ENCODE measurements at places on chromosomes 7 and 10.

GRCh38 chr7:29471444-29472138 is 92.0 kb upstream of the PRR15 start:
- no peak for DNase-seq

DNA sequence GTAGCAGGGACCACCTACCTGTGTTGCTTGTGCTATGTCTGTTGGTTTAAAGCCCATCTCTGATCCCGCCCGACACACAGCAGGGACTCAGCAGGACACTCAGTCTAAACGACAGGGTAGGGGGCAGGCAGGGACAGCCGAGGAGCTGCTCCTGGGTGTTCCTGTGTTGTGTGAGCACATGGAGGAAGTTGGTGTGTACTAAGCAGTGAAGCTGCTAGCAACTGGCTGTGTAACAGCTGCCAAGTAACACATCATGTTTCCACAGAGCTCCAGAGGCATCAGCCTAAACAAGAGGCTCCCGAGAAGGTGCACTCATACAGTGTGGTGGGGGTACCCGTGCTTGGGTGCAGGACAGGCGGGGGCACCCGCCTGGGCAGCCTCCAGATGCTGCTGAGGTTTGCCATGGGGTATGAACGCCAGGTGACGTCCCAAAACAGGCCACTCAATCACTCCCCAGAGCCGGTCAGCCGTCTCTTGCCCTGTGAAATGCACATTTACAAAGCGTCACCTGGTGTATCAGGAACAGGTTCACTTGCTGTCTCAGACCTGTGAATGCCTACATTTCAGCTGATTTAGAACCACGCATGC is 59.6 kb downstream of the PTPRN2 start:
- DNase-seq: no peak

DNA sequence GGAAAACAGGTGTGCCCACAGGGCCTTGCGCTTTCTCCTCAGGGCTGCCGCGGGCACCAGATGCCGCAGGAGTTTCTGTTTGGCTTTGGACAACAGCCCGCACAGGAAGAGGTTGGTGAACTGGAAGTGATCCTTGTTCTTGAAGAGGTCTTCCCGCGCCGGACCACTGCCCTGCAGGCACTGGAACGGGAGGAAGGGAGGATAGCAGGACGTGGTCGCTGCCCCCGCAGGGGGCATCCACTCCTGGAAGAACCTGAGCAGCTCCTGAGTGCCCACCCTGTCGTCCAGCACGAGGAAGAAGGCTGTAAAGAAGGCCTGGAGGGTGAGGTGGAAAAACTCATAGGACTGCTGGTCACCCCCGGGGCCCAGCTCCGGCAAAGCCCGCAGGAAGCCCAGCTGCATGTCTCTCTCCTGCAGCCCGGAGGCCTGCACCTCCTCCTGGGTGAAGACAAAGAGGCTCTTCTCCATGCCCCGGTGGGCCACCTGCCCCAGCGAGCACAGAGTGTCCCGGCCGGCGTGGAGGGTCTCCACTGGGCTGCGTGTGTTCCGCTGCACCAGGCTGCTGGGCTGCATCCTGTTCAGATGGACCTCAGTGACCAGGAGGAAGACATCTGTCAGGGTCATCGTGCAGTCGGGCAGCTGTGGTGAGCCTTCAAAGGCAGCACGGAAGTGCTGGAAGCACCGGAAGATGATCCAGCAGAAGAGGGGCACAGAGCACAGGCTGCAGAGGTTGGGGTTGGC is 26.9 kb downstream of the NOD1 start:
- no peak for DNase-seq

DNA sequence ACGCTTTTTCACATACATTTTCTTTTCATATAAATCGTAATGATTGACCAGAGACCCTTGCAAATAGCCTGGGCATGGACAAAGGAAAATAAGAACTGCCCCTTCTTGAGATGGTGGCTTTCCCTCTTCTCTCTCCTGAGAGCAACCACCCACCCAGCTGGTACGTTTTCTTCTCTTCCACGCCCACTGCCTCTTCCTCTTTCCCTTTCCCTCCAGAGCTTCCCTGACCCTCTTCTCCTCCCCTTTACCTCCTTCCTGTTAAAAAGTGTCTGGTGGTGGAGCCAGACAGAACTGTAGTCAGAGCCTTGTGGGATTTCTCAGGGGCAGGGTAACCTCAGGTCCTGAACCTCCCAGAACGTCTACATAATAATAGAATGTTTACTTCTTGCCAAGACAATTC is 23.2 kb downstream of the GPR141 start:
- no peak for DNase-seq

GRCh38 chr7:27189997-27190748 is 5.1 kb upstream of the HOXA11 start:
- DNase-seq: no peak

DNA sequence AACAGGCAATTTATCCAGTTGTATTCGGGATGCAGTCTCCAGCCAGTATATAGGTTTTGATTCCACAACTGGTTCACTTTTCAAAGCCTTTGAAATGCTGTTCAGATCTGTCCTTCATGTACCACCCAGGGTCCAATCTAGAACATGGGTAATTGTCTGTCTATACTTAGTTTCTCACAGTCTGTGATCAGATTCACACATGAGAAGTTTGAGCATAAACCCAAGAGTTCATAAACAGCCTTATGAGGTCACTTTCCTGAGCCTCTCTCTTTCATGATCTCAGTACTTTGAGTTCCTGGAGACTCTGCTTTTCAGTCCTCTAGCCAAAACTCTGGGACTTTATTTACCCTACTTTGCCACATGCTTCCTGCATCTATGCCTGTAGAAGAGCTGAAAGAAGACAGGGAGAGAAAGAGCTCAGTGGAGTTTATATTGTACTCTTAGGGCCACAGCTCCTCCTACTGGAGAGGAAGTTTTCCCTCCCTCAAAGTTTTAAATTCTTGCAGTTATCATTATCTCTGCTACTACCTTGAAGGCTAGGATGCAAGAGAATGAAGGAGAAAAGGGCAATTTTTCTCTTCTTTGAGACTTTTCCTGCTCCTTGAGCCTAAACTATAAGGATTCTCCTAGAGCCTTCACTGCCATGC is 172.0 kb downstream of the ZEB1 start:
- DNase-seq: no peak

DNA sequence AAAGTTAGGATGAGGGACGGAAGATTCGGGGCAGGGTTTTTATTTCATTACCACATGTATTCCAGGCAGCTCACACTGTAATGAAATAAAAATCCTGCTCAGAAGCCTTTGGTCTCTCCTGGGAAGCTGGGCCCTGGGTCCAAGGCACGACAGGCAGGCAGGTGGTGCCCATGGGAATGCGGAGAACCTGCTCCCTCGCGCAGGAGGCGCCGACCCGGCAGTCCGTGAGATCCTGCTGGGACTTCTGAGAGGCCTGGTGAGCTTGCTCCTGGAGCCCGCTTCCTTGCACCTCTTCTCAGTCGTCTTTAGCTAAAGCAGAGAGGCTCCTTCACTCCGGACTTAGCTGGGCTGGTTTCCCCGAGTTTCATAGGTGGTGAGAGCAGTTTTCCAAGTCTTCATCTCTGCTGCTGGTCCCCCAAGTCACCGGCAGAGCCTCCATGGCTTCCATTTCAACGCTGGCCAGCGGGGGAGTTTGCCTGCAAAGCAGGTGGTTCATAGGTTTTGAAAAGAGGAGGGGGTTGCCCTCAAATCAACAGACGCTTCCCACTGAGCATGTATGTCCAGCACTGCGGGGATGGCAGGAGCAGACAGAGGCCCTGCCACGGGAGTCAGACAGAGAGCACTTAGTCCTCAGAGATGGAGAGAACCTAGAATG is 24.5 kb downstream of the IL15RA start:
- DNase-seq: no peak

GRCh38 chr10:102462512-102463054 is 11.2 kb upstream of the C10orf95 start:
- DNase-seq: no peak

- no peak for DNase-seq
These were observed 3.8 kb downstream of the WDR91 start for GRCh38 chr7:135207406-135208101.

DNA sequence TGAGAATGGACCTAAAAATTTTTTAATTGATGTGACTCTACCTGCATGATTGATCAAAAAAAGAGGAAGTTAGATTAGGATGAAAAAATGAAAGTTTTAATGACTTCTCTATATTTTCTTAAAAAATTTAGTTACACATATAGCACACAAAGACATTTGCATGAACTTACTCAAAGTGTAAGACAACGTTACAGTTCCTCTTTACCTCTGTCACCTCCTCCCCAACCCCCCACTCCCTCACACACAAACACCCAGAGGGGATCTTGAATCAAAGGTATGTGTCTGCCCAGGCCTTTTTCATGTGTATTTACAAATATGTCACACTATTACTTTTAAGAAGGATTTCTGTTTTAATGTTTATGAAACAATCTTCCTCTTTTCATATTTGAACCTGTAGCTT is 20.6 kb upstream of the CDCA7L start:
- DNase-seq: no peak

DNA sequence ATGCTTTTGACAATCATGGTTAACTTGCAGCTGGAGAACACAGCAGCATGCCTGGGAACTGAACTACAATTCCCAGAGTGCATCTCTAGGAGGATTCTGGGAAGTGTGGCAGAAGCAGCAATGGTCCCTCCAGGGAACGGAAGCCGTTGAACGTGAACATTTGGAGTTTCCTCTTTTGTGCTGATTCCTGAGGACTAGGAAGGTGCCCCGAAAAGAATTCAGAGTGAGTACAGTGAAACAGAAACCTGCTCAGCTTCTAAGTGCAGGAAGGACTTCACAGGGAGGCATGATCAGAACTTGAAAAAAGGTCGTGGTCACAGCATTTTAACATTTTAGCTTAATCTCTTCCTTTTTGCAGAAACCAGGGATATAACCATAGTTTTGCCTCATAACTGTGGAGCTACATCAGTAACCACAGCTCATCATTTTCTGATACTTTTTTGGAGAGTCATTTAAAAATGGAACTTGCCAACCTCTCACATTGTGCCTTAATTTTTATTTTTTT is at the start of gene NUDT13:
NUDT13 (plus strand) TSS at position 111 of the 505 bp plus-strand sequence. CDS start 3,911 bp downstream, outside the sequence.
- DNase-seq: peak; percentile 22

DNA sequence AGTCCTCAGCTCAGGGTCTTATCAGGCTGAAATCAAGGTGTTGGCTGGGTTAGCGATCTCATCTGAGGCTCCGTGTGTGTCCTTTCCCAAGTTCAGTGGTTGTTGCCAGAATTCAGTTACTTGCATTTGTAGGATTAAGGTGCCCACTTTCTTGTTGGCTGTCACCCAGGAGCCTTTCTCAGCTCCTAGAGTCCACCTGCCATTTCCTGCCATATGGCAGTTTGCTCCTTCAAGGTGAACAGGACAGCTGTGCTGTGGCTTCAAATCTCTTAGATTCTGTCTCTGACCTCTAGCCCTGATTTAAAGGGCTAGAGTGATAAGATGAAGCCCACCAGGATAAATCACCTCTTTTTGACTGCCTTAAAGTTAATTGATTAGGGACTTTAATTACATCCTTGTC is 1.0 kb upstream of the HIF1AN start:
- DNase-seq: no peak

- DNase-seq: no peak
These were observed 61.9 kb downstream of the SH3PXD2A start for GRCh38 chr10:103793429-103793828.

DNA sequence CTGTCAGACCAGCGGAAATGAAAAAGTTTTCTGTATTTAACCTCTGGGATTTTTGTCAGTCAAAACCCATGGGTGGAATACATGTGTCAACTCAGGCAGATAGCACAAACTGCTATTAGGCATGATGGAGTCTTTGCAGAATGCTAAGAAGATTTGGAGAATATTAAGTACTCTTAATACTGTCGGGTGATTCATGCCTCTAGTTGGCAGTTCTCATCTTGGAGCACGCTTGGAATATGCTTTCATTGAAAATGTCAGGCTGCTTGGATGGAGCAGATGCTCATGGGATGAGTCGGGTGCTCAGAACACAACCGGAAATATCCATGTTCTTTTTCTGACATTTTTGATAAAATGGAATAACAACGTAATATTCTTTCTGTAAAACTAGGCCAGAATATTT is 27.6 kb upstream of the PRKG1 start:
- no peak for DNase-seq

GRCh38 chr7:47329320-47329926 is 252.5 kb downstream of the TNS3 start:
- DNase-seq: no peak

DNA sequence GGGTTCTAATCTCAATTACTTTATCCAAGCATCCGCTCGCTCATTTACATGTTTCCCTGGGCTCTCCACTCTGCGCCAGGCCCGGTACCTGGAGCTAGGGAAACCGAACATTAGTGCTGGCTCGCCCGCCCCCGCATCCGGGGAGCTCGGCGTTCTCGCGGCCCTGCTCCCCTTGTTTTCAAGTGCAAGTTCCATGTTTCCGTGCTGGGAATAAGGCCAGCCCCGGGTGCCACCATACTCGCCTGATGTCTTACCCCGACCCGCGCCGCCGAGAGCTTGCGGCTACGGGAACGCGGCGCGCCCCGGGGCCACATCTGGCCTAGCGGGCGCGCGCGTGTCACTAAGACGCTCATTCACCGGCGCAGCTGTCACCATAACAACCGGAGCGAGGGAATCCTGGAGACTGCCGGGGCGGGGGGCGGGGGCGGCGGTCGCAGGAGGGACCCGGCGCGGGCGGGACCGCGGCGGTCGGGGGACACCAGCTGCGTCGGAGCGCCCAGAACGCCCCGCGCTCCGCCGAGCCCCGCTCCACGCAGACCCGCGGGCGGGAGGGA is at the start of gene NEURL1:
NEURL1 (plus strand) TSS at position 344 of the 554 bp plus-strand sequence. CDS start 683 bp downstream, outside the sequence.
- peak; percentile 5 for DNase-seq

GRCh38 chr10:19704544-19704943 is 111.7 kb upstream of the PLXDC2 start:
- no peak for DNase-seq

DNA sequence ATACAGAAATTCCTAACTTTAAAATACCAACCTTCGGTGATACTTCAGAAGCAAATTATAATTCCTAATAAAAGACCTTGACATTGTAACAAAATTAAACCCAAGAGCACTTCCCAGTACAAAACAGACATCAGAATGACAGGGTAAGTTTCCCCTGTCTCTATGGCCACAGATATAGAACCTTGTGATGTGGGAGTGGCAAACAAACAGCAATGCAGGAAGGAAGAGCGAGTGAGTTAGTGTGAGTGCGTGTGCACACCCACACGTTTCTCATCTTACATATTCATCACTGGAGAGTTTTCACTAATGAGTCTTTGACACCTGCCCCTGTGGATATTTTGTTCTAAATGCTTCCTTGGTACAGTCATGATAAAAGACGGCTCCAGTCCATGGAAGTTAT is 72.2 kb downstream of the VWC2 start:
- DNase-seq: no peak
